ENCODE measurements at places on chromosomes 11 and 22.

- DNase-seq, result peak; percentile 62
These were observed 36.3 kb upstream of the CFAP300 start for GRCh38 chr11:102010776-102011494.

GRCh38 chr11:56782167-56782847 is 33.8 kb upstream of the OR9G4 start:
- DNase-seq, result no peak

GRCh38 chr11:99422581-99423427 is 402.1 kb downstream of the CNTN5 start:
- no peak for DNase-seq

DNA sequence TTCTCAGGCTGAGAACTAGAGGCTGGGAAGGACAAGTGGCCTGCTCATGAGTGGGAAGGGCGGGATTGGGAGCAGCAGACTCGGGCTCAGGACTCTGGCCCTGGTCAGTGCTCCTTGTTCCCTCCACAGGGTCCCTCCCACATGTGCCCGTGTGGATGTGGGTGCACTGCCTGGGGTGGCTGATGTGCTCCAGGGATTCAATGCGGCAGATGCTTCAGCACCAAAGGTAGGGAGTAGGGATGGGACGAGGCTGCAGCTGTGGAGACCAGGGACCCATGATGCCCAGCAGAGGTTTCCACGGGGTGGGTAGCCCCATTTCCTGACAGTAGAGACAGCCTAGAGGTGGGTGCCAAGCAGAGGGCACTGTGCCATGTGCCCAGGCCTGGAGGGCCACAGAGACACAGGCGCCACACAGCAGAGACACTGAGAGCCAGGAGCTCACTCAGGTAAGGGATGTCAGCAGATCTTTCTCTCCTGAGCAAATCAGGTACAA is 89.5 kb downstream of the GGTLC2 start:
- no peak for DNase-seq

GRCh38 chr22:35380013-35380412 is 883 bp upstream of the HMOX1 start:
- DNase-seq, result no peak

GRCh38 chr11:58573451-58574104 is 2.1 kb downstream of the LPXN start:
- DNase-seq, result no peak

- no peak for DNase-seq
These were observed 3.2 kb upstream of the MRPL23 start for GRCh38 chr11:1943977-1944376.

DNA sequence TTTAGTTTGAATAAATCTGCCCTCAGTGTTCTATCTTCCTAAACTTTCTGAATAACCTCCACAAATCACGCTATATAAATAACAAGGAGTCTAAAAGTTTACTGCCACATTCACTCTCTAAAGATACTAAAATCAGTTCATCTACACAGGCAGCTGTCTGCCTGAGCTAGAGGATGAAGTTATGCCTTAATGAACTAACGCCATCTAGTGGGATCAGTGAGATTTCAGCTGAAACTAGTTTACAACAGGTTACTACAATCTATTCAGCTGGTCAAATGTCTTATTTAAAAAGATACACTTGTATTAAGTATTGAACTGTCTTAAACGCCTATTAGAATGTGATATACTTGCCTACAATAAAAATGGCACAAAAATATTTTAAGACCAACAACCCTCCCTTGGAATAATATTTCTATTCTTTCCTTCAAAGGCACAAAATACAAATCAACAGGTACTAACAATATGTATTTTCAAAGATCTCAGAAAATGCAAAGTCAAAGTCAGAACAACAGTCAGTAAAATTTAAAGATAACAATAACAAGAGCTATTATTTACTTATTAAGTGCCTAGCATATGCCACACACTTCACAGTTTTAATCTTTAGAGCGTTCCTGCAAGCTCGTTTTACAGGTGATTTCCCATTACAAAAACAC is 84.1 kb downstream of the LARGE2 start:
- peak; percentile 67 for DNase-seq

GRCh38 chr11:92296138-92296515 is 71.5 kb downstream of the FAT3 start:
- DNase-seq, result no peak

GRCh38 chr11:82890936-82891335 is 9.3 kb downstream of the PRCP start:
- no peak for DNase-seq

DNA sequence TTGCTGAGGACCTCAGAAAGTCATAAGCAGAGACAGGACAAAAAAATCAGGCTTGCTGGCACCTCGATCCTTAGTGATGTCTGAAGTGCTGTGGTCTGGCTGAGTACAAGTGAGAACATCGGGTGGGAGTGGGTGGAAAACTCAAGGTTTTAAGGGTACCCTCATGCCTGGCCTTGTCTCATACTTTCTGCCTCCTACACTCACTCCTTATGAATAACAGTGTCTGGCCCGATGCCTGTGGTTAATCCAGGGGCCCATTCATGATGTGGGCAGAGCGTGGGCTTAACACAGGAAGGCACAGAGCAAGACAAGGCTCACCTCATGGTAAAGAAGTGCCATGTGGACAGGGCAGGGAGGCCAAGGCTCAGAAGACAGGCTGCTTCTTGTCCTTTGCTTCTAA is 11.0 kb upstream of the UCP3 start:
- no peak for DNase-seq

GRCh38 chr22:50337262-50338041 is 5.7 kb upstream of the PPP6R2 start:
- no peak for DNase-seq

DNA sequence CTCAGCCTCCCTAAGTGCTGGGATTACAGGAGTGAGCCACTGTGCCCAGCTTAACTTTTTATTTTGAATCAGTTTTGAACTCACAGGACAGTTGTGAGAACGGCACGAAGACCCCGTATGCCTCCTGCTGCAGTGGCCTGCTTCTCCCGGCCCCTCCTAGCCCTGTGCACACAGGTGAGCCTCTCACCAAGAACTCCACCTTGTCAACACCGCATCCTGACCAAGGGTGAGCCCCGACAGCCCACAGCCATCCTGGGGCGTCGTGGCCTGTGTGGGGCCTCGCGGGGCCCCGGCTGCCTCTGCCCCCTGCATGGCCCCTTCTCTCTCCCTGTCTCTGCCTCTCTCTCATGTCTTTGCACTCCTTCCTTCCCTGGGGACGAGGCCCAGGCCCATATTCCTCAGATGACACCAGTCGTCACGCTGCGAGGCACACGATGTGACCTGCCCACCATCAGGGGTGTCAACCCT is 38.8 kb downstream of the GNB1L start:
- DNase-seq, result no peak

- DNase-seq, result no peak
These were observed 88.6 kb downstream of the ETS1 start for GRCh38 chr11:128498721-128499245.

DNA sequence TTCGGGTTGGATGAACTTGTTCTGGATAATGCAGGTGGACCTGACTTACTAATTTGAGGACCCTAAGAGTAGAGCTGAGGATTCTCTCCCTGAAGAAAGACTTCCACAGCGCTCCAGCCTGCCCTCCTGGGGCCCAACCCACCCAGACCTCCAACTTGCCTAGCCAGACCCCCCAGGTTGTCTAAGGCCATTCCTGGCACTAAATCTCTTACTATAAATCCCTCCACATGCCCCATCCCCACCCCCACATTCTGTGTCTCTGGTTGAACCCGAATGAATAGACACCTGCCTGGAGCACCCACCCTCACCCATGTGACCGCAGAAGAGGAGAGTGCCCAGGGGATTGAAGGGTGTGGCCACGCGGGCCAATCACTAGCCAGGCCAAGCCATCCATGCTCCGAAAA is 1480.0 kb downstream of the TBC1D22A start:
- no peak for DNase-seq

DNA sequence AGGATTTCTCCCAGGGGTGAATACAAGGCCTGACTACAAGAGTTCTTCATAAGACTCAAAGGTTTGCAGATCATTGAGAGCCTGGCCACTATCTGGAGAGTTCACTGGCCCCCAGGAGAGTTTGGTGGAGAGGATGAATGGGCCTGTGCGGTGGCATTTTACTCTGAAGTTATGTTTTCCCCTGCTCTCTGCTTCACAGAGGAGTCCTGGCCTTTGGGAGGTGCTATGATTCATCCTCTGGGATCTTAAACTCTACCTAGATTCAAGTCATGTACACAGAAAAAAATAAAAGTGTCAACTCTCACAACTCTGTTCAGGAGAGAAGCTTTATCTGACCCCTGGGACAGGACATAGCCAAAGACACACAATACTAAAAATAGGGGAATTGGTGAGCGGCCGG is 159.1 kb upstream of the CARD18 start:
- DNase-seq, result no peak

GRCh38 chr11:95466416-95466815 is 235.4 kb upstream of the SESN3 start:
- DNase-seq, result no peak

- DNase-seq, result no peak
These were observed 11.7 kb upstream of the FOLR2 start for GRCh38 chr11:72204886-72205285.

DNA sequence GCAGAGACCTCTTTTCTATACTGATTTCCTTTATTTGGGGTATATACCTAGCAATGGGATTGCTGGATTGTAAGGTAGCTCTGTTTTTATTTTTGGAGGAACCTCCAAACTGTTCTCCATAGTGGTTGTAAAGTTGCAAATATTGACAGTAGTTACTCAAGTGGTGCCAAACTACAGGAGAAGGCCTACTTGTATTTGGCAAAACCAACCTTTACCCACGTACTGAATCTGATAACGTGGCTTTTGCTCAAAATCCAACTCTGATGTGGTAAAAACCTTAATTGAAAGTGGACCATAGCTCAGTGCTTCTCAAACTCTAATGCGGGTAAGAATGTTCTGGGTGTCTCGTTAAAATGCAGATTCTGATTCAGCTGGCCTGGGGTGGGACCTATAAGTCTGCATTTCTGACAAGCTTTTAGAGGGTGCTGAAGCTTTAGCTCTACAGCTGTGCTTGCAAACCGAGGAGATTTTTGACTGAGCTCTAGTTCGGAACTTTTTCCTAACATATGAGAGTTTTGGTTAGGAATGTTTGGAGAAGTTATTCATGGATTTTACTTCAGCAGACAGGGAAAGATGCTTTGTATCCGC is 69.8 kb downstream of the PACS1 start:
- no peak for DNase-seq

- no peak for DNase-seq
These were observed 47.8 kb downstream of the PPP2R1B start for GRCh38 chr11:111718436-111718835.

- no peak for DNase-seq
These were observed 33.9 kb upstream of the EIF3M start for GRCh38 chr11:32549611-32550187.

DNA sequence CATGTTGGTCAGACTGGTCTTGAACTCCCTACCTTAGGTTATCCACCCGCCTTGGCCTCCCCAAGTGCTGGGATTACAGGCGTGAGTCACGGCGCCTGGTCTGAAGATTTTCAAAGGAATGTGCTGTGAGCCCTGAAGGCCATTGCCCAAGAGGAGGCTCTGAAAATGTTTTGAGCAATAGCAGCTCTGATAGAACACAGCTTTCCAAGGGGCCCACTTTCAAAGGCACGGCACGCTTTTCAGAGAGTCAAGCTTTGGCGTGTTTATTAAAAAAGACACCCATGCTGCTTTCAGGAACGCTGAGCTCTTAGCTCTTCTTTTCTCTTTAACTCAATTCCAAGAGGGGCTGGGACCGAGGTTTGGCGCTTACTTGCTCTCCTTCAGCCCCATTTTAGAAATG is 73.8 kb upstream of the CDON start:
- no peak for DNase-seq

DNA sequence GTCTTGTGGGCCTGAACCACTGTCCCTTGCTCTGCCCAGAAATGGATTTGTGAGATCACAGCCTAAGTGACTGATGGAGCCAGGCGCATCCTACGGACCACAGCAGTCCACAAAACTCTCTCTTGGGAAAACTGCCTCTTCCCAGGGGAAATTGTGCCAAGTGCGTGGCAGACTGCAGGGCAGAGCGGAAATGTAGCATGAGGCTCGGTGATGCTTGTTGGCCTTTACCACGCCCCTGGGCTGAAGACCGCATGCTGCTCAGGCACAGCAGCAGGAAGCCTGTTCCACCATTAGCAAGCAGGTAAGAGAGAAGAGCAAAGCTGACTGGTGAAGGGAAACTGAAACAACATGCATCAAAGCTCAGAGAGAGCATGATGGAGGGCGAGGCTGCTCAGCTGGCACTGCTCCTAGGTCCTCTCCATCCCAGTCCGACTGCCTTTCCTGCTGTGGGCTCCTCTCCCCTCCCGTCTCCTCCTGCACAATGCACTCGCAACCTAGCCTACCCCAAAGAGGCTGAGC is 26.5 kb upstream of the SCARF2 start:
- DNase-seq, result no peak

GRCh38 chr22:49295851-49296560 is 531.7 kb downstream of the BRD1 start:
- no peak for DNase-seq

GRCh38 chr11:116126562-116126961 is 622.3 kb upstream of the CADM1 start:
- no peak for DNase-seq

DNA sequence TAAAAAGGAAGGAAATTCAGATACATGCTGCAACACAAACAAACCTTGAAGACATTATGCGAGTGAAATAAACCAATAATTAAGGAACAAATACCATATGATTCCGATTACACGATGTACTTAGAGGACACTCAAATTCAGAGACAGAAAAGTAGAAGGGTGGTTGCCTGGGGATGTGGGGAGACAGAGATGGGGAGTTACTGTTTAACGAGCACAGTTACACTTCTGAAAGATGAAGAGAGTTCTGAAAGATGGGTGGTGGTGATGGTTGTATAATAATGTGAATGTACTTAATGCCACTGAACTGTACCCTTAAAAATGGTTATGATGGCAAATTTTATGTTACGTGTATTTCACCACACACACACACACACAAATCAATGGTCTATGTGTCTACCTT is 14.7 kb downstream of the ZBTB44 start:
- DNase-seq, result no peak

GRCh38 chr11:17734986-17735817 is 621 bp downstream of the KCNC1 start:
- DNase-seq, result peak; percentile 64

Data from HEK293T (cell line).